ENCODE measurements at places on chromosomes 6 and 20.
A peak's percentile ranks its signal among the peaks of the same experiment; 100 is the strongest.

DNA sequence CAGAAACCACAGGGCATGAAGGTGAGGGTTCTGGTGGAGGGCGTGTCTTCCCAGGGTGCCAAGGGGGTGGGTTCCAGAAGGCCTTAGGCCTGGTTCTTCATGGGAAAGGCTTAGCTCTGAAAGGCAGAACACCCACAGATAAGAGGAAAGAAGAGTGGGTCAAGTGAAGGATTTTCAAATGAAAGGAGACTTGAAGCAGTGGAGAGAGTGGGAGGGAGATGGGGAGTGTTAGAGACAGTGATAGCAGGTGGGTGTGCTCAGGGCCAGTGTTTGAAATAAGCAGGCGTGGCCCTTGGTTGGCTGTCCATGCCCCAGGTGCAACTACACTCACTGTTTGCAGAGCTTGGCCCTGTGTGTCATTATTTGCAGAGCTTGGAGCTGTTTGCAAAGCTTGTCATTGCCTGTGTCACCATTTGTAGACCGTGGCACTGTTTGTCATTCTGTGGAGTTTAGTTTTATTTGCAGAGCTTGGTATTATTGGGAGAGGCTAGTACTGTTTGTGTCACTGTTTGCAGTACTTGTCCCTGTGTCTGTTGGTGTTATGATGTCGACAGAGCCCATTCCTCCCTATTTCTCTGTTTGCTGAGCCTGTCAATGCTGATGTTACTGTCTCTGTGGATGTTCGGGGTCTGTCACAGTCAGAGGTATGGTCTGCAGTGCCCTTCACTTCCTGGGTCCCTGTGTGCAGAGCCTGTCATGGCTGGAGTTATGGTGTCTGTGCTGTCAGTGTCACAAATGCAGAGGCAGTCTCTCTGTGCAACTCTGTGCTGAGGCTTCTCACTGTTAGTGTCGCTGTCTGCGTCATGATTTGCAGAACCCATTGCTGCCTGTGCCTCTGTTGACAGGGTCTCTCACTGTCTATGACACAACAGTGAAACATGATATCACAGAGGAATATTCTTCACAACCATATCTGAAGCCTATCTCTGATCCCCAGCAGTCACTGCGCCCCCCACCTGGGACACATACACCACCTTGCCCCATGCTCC, 127.7 kb upstream of the LRFN2 start:
- no peak for DNase-seq

- DNase-seq, result no peak
Observed at GRCh38 chr6:102494808-102495207, 1101.3 kb downstream of the GRIK2 start.

- DNase-seq, result no peak
Observed at GRCh38 chr6:82217018-82217586, 30.4 kb downstream of the IBTK start.

DNA sequence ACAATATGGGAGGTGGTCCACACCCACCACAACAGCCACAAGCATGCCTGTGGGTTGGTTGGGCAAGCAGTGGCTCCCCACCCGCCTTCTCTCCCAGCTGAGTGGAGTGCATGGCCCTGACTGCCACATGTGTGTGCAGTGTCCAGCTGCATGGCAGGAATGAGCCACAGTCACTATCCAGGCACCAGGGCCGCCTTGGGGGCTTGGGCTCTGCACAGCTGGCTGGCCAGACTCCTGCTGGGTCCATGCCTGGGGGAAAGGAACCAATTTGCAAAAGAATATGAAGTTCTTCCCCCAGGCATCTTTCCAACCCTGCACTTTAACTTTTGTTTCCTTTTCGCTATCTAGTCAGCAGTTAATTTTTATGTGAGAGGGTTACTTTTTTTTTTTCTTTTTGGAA, 11.6 kb upstream of the ASCC3 start:
- no peak for DNase-seq

DNA sequence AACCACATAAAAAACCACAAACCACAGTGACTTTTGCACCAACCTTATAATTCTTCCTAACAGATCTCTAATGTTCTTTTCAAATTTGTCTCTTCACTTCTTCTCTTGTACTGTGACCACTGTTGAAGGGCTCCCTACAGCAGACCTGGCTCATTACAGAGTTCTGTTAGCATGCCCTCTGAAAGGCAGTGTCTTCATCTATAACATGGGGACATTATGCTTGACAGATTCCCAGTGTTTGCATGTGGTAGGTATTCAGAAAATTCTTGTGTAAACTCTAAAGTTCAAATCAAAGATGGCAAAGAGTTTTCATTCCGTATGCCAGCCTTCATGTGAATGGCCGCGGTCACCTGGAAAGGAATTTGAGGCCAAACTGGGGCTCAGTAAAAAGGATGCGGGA, 182.6 kb downstream of the DHX35 start:
- no peak for DNase-seq

- DNase-seq, result peak; percentile 37
Observed at GRCh38 chr20:59006864-59007664, at the start of gene CTSZ. Gene CTSZ, minus strand, starts transcription at chr20:59007254. Its CDS starts 126 bp downstream, at chr20:59007128.

Measured in SJSA1 (cell line).